ENCODE measurements at places on chromosomes 7 and 10. TPM values are rescaled to one million over a fixed set of nuclear protein-coding genes. Genes with fewer than 3 reads are reported as not detected.

GRCh38 chr7:109073543-109073942 is 503.9 kb downstream of the DNAJB9 start:
- no peak for DNase-seq

The GJD4 gene
- not detected for total RNA-seq

The TMEM213 gene
- total RNA-seq: not detected

GRCh38 chr7:64802699-64803098 is 8.5 kb downstream of the ZNF138 start:
- no peak for DNase-seq

GRCh38 chr7:25139536-25139935 is 14.5 kb upstream of the CYCS start:
- DNase-seq: no peak

Measured in M059J (cell line).